ENCODE measurements at places on chromosomes 1 and 21. TPM values are rescaled to one million over a fixed set of nuclear protein-coding genes. Genes with fewer than 3 reads are reported as not detected.

Gene LRRC3
- total RNA-seq, result 3.4 TPM

Gene ZNF648
- total RNA-seq, result not detected

GRCh38 chr21:46160657-46160906 is 5.2 kb upstream of the FTCD start:
- no peak for DNase-seq

Gene CD34
- total RNA-seq, result not detected

DNA sequence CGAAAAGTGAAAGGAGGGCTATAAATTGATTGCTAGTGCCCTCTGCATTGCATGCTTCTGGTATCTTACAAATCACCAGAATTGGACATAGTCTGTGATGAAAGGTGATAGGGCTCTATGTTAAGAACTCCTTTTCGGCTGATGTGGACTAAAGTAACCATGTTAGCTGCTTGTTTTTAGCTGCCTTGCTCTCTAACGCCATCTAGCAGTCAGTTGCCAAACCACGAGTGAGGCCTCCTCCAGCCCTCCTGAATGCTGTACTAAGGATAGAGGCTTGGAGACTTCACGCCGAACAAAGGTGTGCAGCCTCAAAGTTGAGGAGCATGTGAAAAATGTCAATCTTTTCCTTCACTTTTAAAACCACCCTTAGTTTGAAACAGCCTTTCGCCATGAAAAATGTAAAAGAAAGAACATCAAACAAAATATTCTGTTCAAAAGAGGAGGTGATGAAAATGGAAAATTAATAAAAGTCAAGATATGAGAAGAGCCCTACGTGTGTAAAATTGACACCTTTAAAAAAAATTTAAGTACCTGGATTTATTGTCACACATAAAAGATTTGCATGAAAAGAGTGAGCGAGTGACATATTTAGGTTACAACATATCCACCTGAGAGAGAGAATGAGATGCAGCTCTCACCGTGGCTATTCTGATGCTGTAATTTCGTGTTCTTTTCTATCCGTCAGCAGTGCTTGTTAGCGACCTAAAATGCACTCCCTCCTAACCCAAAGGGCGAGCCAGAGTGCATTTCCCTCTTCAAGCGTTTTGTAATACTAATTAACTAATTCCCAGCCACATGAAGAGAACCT is 8.1 kb downstream of the LRRC53 start:
- peak; percentile 53 for DNase-seq

DNA sequence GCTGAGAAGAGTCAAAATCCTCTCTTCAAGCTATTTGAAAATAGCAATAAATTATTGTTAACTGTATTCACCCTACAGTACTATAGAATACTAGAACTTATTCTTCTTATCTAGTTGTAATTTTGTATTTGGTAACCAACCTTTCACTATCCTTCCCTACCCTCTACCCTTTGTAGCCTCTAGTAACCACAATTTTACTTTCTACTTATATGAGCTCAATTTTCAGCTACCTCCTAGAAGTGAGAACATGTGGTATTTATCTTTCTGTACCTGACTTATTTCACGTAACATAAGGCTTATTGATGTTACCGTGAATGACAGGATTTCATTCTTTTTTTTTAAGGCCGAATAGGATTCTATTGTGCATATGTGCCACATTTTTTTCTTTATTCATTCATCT is 30.0 kb downstream of the ZC3H11B start:
- no peak for DNase-seq

DNA sequence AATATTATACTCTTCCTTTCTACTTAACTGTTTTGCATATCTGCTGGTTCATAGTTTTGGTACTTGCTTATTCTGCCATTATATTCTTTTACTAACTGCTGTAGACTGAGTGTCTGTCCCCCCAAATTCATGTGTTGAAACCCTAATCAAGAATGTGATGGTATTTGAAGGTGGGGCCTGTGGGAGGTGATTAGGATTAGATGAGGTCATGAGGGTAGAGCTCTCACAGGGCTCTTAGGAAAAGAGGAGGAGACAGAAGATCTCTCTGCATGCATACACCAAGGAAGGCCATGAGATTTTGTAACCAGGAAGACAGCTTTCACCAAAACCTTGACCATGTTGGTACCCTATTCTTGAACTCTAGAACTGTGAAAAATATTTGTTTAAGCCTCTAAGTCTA is 354.1 kb upstream of the B3GALT2 start:
- DNase-seq, result no peak

- DNase-seq, result no peak
Measured at GRCh38 chr1:98296681-98297080, 364.8 kb upstream of the SNX7 start.

DNA sequence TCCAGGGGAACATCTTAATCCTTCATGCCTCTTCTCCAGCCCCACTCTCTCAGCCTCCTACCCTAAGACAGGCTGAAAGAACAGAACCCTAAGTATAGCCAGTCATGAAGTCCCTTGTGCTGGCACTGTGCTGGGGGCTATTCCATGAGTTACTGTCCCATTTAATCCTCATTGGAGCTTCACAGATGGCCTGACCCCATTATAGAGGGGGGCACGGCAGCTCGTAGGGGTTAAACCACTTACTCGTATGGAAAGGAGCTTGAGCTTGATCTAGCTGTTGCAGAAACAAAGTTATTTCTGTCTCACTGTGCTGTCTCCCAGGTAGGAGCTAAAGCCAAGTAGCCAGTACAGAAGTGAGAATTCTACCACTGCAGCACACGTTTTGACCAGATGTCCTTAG is 203.2 kb upstream of the COA6 start:
- DNase-seq, result no peak

GRCh38 chr21:31254131-31254530 is 89.9 kb downstream of the TIAM1 start:
- DNase-seq, result no peak

- no peak for DNase-seq
Measured at GRCh38 chr1:188719735-188720134, 1757.9 kb downstream of the BRINP3 start.

Gene RHBDL2
- not detected for total RNA-seq
